Activated gamma-delta T cell treated with anti-CD3 and anti-CD28 coated beads, Interleukin-2, amount 50 U/mL, for 16 hours (primary cell): ENCODE measurements at places on chromosomes 5 and 9.

- no peak for DNase-seq
Measured at GRCh38 chr5:19865336-19866089, 122.5 kb downstream of the CDH18 start.

DNA sequence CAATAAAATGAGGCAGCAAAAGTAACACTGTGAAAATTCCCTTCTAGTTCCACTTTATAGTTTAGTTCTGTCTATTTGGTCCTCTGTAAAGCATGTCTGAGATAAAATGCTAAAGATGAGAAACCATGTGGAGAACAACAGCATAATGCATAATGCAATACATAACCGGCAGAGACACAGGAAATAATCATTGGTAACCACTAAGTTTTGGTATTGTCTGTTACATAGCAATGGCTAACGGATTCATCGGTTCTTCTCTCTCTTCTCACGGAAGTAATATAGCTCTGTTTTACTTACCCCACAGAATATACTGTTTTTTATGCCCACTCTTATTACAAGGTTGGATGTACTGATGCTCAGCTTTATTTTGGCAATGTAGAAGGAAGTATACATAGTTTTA is 158.9 kb downstream of the FAM174A start:
- DNase-seq, result no peak

DNA sequence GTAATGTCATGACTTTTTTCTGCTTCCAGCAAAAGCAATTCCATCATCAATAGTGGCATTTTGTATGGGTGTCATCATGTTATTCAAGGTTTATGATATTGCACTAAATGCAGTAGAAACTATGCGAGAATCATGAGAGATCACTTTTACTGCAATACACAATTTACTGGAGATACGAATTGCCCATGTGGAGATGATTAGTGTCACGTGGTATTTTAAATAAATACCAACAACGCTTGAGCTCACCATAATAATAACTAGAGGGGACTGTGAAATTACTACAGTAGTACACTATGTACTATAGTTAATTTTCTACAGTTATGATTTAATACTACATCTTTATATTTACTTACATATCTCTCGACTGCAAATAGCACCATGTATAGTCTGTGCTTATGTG is 49.7 kb downstream of the FAM174A start:
- no peak for DNase-seq

- no peak for DNase-seq
Measured at GRCh38 chr5:138659561-138659960, 84.4 kb upstream of the HSPA9 start.

DNA sequence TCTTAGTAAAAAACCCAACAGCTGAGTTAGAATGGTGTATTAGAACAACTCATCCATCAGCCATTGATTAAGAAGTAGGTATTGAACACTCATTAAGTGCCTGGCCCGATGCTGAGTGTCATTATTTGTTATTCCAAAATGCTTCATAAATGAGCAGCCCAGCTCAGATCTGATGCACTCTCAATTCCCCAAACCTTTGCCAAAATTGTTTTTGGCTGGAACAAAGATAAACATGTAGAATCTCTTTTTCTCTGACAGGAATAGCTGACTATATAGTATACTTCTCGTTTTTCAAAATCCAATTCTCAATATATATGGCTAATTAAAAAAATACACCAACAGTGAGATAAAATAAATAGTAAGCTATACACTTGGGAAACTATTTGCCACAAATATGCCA is 20.0 kb upstream of the ANKRD55 start:
- DNase-seq, result no peak

DNA sequence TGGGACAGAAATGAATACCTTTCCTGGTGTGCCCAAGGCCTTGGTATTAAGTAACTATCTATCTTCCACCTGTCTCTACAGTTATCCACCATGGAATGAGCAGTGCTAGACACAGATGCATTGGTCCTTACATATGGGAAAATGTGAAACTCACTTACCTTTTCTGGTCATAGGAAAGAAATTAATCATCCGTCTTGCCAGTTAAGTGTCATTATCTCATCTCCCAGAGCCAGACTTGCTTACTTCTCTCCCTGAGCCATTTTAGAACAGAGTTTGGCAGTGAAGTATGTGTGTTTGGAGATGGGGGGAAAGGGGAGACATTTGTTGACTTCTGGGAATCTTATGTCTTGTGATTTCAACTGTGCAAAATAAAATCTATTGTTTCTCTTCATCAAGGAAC is 1211.0 kb upstream of the CDH6 start:
- DNase-seq, result no peak

DNA sequence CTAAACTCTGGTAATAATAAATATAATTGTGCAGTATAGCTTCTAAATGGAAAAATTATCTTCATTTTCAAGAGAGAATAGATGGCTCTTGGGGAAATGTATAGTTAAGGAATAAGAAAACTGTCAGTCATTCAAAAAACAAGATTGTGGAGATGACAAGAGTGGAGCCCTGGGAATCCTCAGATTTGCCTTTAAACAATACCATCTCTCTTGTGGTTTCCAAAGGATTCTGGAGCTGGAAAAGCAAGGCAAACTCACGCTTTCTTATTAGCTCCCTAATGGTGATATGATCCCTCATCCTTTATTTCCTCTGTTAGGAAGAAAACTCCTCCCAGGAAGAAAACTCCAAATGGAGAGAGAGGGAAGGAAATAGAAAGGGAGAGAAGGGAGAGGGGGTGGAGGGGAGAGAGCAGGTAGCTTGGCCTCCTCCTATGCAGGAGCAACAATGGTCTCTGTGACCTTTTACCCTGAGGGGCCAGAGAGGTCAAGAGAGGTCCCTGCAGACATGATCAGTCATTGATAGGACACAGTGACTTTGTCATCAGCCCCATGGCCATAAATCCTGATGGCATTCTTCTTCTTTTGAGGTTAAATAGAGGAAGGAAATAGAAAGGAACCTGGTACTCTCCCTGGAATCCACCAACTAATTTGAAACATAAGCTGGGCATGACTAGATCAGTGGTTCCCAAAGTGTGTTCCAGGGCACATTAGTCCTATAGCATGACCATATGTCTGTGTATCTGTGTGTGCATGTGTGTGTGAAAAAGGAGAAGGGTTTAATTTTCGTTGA is 312.2 kb downstream of the ARRDC3 start:
- no peak for DNase-seq

GRCh38 chr5:97559827-97560598 is 377.0 kb upstream of the RIOK2 start:
- no peak for DNase-seq

- no peak for DNase-seq
Measured at GRCh38 chr5:88770276-88771257, 112.4 kb downstream of the MEF2C start.

GRCh38 chr9:76756941-76757673 is 7.1 kb upstream of the PCA3 start:
- DNase-seq, result no peak

- no peak for DNase-seq
Measured at GRCh38 chr5:149001162-149001561, 61.7 kb downstream of the SH3TC2 start.

DNA sequence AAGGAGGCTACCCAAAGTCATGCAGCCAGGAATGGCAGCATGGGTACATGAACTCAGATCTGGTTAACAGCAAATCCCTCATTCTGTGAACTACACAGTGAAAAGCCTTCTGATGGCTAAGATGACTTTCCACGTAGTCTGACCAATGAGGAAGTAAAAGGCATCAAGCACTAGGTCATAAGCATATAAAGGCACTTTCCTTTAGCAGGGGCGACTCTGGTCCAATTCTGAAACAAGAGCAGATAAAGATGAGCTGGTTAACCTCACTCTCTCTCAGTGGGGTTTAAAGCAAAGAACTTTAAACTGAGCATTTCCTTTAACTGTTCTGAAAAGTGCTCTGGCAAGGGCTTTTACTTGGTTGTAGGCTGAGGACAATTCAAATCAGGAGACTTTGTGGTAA is 21.1 kb downstream of the PSMB7 start:
- DNase-seq, result no peak
